ENCODE measurements at places on chromosomes 2 and 18. TPM values are rescaled to one million over a fixed set of nuclear protein-coding genes. Genes with fewer than 3 reads are reported as not detected.

The SPC25 gene
- 4.4 TPM for total RNA-seq

DNA sequence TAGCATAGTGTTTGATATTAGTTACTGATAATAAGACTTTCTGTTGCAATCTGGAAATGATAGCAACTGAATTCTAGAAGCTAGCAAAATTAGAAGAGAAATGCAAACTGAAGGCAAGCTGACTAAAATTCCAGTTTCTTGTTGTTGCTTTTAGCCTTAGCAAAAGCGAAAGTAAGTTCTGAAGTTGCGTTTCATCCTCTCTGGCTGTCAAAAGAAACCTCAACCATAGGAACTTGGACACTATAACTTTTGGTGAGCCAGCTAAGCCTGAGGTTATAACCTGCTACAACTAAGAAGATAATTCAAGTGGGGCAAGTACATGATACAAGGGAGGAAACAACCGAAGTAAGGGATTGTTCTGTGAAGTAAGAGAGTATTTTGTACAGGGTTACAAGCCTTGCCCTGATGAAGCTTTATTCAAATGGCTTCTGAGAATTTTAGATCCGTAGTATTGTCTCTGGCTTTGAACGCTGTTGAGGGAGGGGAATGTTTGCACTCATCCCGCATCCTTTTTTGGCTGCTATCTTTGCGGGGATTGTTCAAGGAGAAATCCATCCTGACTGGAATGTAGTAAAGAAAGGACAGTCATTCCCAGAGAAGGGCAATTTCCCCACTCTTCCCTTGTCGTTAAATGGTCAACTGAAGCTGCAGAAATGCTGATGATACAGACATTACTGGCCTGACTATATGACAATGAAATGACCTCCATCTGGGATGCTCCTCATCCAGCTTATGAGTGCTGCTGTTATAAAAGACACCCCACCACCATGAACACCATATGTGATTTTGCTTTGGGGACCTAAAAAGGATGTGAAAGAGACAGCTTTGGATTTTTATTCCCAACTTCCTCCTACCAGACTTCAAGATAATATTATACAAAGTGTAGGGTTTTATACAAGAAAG lies 7.0 kb upstream of the TMX3 start:
- DNase-seq, result no peak

DNA sequence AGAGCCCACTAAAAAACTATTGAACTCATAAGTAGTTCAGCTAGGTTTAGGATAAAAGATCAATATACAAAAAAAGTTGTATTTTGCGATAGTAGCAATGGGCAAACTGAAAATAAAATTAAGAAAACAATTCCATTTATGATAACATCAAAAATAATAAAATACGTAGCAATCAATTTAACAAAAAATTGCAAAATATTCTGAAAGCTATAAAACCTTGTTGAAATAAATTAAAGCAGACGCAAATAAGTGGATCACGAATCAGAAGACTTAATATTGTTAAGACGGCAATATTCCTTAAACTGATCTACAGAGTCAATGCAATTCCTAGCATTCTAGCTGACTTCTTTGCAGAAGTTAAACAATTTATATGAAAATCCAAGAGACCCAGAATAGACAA lies 24.5 kb downstream of the ABCB11 start:
- DNase-seq, result no peak

DNA sequence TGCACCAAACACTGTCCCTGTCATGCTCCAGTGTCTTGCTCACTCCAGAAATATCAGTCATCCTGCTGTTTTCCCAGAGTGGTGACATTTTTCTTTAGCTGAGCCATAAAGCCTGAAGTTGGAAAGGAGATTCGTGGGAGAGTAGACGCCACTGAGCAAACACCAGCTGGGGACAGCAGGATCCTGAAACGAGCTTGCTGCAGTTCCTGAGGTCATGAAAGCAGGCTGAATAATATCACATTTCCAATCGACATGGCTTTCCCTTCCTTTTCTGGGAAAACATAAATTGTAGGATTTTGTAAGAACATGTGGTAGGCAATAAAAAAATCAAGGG lies 276.4 kb downstream of the CDCA7 start:
- no peak for DNase-seq

DNA sequence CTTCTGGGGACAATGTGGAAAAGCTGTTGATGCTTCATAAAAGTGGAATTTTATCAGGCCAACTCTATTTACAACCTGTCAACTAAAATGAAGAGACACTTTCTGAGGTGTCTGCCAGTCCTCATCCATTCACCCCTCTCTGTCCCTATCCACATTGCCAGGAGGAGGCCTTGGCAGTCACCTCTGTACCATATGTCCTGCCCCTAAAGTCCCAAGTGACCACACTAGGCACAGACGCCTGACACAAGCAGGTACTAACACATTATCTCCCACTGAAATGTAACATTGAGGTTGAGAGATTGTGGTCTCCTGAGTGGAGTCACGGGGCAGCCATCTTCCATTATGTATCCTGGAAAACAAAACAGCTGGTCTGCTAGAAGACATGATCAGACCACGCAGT lies 71.4 kb downstream of the OSBPL1A start:
- DNase-seq, result no peak

GRCh38 chr2:201070948-201071478 lies 458 bp downstream of the HYCC2 start:
- no peak for DNase-seq

The AQP12A gene
- not detected for total RNA-seq

Data from pulmonary artery endothelial cell (primary cell).